Motor neuron (in vitro differentiated cells): ENCODE measurements at places on chromosomes 11 and 22.

- ATAC-seq = peak; percentile 6
These were observed 576 bp upstream of the SC5D start for GRCh38 chr11:121291896-121292494.

GRCh38 chr11:63879598-63880402, 37.2 kb downstream of the RCOR2 start:
- ATAC-seq = no peak

- ATAC-seq = no peak
These were observed 1045.3 kb downstream of the BRD1 start for GRCh38 chr22:48782326-48782725.

DNA sequence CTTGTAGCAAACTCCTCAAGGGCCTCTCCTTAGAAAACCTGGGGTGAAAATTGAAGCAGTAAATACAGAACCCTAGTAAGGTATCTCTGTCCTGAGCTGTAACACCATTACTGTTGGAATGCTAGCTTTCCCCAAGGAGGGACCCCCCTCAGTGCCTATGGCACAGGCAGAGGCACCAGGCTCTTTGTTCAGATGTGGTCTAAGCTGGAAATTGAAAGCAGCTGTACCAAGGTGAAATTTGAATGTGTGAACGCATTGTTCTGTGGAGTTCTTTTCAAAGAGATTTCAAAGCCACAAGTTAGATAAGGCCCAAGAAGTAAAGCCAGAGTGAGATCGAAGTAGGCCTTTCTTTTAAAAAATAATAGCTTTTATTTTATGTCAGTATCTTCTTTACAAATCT, 71.9 kb upstream of the HORMAD2 start:
- no peak for ATAC-seq

DNA sequence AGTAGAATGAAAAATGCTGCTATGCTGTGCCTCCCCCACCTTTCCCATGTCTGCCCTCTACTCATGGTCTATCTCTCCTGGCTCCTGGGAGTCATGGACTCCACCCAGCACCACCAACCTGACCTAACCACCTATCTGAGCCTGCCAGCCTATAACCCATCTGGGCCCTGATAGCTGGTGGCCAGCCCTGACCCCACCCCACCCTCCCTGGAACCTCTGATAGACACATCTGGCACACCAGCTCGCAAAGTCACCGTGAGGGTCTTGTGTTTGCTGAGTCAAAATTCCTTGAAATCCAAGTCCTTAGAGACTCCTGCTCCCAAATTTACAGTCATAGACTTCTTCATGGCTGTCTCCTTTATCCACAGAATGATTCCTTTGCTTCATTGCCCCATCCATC, 14.9 kb upstream of the HBE1 start:
- ATAC-seq = no peak
